Myocyte (in vitro differentiated cells): ENCODE measurements at places on chromosomes 4 and X. TPM values are rescaled to one million over a fixed set of nuclear protein-coding genes. Genes with fewer than 3 reads are reported as not detected.

GABRE gene
- total RNA-seq: 0.78 and 0.94 TPM in 2 replicates

- no peak for DNase-seq
Measured at GRCh38 chr4:171814545-171814944, 1.3 kb downstream of the GALNTL6 start.

- peak; percentile 94 for DNase-seq
Measured at GRCh38 chr4:187209921-187210613, 486.4 kb upstream of the FAT1 start.

GRCh38 chr4:86506591-86506990, 87.5 kb upstream of the PTPN13 start:
- DNase-seq: peak; percentile 21
